Retinal pigment epithelial cell (primary cell): ENCODE measurements at places on chromosomes 7 and 10.

GRCh38 chr10:75651417-75651816 lies 220.0 kb downstream of the LRMDA start:
- DNase-seq: no peak

GRCh38 chr10:6770846-6771245 lies 190.8 kb upstream of the PRKCQ start:
- DNase-seq: no peak

- no peak for DNase-seq
Measured at GRCh38 chr7:155191901-155192478, 105.7 kb upstream of the INSIG1 start.

- no peak for DNase-seq
Measured at GRCh38 chr10:118808601-118809356, 54.0 kb upstream of the CACUL1 start.

- DNase-seq: no peak
Measured at GRCh38 chr10:78458983-78459638, 425.4 kb downstream of the RPS24 start.

GRCh38 chr7:49418963-49419362 lies 354.5 kb upstream of the VWC2 start:
- no peak for DNase-seq

DNA sequence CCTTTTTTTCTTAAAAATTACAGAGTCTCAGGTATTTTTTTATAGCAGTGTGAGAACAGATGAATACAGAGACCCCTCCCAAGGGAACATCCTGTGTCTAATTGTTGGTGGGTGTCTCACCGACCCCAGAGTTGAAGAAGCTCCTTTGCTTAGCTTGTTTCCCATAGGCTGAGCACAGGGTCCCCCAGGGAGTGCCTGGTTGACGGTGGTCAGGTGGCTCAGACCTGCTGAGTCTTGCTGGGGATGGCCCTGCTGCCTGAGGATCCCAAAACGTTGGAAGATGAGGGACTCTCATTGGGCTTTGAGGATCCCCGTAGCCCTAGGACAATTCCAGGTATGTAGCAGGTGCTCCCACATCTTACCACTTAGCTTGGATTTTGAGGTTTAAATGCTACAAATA lies 19.5 kb downstream of the SCART1 start:
- DNase-seq: no peak

DNA sequence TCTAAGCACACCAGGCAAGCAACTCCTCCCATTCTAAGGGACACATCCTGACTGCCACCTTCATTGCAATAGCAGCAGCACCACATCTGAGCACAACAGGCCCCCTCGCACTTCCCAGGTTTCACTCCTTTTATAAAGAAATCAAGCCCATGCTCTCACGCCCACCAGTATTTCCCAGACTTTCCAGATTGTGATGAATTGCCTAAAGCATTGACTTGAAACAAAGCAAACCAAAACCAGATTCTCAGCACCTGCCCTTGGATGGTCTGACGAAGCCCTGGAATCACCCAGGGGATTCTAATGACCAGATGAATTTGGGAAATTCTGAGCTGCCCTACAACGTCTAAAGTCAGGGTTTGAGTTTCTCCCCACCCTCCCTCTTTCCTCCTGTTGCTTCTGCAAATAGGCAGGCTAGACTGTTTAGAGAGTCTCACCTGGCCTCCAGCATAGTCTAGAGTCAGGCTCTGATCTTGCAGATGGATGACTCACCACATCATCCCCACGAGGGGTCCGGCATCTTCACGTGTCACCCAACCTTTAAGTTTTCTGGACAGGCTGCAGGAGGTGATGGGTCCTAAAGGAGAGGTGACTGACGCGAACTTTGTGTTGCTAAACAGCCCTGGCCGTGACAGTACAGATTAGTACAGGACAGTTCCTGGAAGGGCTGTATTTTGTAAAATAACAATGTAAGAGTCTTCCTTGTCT lies 198.0 kb downstream of the SKIDA1 start:
- no peak for DNase-seq

DNA sequence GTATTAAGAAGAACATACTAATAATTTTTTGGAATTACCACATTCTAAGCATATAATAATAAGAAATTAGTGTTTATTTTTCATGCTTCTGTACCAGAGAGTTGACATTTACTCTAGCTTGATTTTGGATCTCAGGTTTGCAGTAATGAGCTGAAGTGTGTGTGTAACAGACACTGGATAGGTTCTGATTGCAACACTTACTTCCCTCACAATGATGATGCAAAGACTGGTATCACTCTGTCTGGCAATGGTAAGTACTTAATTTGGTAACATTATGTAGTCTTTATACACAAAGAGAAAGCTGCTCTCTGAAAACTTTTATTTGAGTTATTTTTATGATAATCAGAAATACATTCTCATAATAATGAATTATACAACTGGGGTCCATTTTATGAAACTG lies 54.1 kb downstream of the SRI start:
- no peak for DNase-seq

GRCh38 chr10:1411956-1412355 lies 325.4 kb downstream of the ADARB2 start:
- no peak for DNase-seq

- DNase-seq: no peak
Measured at GRCh38 chr10:114195079-114195478, 15.9 kb downstream of the TDRD1 start.

DNA sequence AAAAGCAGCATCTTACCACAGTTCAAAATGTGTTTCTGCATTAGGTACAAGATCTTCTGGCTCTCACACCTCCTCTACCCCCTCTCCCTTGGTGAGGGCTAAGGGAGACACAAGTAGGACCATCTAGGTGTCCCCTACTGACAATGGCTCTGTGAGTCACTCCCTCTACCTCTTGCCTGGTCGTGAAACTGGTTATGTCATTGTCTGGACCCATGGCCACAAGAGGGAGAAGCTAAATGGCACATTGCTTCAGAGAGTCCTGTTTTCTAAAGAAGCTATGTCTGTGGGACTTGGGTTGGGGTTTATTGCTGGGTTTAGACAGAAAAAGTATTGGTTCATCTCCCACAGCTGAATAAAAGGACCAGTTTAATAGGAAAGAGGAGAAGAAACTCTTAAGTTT lies 4.0 kb upstream of the PLXNA4 start:
- no peak for DNase-seq

DNA sequence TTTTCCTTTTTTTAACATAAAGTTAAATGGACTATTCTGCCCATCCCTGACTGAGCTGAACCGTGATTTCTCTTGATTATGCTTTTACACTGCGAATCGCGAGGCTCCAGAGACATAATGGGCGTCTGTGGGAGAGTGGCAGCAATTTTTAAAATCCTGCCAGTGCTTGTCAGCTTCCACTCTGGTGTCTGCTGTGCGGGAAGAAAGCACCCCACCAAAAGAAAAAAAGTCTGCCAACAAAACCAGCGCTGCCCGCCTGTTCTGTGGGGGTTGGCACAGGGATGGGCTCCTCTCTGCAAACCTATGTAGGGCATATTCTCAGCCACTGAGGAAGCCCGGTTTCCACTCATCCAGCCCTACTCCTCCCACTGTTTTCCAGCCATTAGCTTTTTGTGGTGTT lies 592.3 kb upstream of the GALNT17 start:
- no peak for DNase-seq

DNA sequence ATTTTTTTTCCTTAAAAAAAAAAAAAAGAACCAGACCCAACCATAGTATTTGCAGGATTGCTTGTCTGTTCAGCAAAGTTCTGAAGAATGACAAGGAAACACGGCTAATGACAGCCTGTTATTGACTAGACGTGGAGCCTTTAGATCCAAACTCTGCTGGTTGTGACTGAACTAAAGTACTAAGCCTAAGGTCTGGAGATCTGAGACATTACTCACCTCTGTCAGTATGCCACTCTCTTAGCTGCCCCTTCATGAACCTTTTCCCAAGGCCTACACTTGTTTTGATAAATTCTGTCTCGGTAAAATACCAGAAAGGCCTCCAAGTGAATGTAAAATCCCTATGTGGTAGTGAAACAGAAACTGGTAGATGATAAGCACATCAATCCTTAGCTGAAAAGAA lies 101.0 kb downstream of the CABCOCO1 start:
- DNase-seq: peak; percentile 72

GRCh38 chr10:36421992-36422391 lies 703.4 kb upstream of the ANKRD30A start:
- no peak for DNase-seq

DNA sequence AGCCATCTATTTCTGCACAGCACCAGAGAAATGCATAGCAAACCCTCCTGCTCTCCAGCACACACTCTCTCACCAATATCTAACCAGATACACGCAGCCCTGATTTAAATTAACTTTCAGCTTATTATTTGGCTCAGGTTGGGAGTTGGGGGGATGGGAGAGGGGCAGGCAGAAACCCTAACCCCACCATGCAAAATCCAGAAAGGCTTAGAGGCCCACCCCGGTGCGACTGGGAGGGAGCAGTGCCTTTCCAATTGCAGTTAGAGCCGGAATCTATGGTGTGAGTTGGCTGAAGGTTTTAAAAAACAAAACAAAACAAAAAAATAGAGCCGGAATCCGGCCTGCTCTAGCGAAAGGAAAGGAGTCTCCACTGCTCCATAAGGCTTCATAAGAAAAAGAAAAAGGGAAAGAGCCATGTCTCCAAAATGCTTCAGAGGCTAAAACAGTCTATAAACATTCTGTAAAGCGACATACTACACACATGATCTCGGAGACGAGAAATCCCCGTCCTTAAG lies 2.9 kb downstream of the IGF2BP3 start:
- no peak for DNase-seq

GRCh38 chr7:73539709-73540108 lies 17.6 kb upstream of the BAZ1B start:
- DNase-seq: no peak

- DNase-seq: no peak
Measured at GRCh38 chr7:66669088-66669487, 40.4 kb downstream of the KCTD7 start.

DNA sequence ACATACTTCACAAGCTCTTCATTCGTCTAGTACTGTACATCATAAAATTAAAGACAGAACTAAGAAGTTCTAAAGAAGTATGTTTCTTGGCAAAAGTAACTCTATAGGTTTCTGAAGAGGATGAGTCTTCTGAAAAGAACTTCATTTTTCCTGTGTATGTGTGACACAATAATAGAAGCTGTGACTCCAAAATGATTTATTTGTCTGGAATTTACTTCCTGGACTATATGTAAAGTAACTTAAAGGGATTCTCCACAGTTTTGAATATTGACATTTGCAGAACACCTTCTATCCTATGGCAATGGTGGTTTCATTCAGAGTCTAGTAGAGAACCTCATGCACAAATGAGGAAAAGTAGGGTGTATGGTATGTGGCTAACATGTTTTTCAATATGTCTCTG lies 19.8 kb upstream of the CLDN12 start:
- DNase-seq: no peak
